ENCODE measurements at places on chromosomes 11 and 22.

DNA sequence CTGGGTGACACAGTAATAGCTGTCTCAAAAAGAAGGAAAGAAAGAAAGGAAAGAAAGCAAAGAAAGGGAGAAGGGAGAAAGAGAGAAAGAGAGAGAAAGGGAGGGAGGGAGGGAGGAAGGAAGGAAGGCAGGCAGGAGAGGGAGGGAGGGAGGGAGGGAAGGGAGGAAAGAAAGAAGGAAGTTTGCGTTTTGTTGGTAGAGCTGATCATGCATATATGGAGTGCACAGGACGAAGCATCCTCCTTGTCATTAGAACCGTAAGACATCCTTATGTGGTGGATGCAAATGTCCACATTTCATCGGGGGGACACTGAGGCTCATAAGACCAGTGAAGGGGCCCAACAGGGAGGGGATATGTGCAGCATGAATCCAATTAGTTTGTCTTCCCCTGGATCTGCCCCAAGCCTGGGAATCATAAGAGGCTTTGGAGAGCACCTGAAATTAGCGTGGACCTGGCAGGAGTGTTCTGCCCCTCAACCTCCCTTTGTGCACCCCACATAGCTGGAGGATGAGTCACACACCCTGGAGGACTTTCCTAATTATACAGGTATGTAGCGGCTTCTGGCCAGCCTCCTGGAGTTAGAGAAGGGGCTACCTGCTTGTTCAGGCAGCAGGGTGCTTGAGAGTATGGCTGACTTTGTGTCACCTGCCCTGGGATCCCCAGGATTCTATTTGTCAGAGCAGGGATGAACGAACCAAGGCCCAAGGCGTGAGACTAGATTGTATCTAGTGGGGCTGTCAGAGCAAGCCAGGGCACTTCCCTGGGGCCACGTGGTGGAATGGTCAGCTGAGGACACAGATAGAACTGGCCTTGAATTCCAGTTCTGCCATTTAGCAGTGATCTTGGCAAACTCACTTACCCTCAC, 119.7 kb upstream of the CD82 start:
- no peak for DNase-seq

DNA sequence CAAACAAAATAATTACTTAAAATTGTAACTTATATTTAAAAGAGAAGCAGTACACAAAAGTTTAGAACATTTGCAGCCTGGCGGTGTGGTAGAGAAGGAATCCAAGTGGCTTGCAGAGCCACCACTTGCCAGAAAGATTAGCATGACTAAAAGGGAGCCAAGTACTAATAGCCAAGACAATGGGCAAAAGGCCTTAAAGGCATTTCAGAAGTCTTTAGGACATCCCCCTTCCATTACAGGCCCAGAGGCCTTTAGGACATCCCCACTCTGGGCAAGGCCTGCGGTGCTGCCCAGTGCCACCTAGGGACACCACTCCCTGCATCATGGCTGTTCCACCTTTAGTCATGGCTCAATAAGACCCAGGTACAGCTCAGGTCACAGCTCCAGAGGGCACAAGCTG, 32.4 kb downstream of the TMEM225 start:
- DNase-seq: no peak

DNA sequence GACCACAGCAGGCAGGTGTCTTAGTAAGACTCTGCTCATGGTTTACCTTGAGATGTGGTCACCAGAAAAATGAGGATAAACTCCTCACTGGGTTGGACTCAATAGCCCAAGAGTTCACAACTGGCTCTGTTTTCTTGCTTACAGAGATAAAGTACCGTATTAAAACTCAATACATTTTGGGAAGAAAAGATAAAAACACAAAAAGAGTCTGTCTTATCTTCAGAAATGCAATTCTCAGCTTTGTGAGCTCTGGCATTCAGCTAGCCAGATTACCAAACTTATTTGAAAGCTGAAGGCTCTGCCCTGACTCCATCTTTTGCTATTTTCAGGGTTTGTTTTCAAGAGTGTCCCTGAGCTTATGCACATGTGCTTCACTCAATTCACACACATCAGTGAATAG, 75.4 kb downstream of the PHF21A start:
- no peak for DNase-seq

DNA sequence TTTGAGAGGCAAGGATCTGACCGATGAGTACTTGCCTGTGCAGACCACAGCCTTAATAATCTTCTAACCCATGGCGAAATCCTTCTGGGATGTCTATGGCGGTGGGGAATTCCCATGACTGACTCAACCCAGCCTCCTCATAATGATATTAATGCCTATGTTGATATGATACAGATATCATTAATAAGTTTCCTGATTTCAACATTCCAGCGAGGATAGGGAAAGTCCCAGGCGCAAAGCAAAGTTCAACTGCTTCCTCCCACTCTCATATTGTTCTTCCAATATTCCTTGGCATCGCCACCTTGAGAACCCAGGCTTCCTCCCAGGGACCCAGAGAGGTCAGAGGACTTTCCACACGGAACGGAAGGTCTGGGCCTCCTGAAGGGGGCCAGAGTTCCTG, 110.3 kb upstream of the TMEM45B start:
- no peak for DNase-seq

- no peak for DNase-seq
Observed at GRCh38 chr11:104582431-104582830, 315.8 kb downstream of the CASP12 start.

- DNase-seq: no peak
Observed at GRCh38 chr11:7903940-7904339, 27.1 kb downstream of the OR10A6 start.

- no peak for DNase-seq
Observed at GRCh38 chr11:75394085-75394840, 5.1 kb upstream of the RPS3 start.

GRCh38 chr11:3710485-3711259, 39.5 kb upstream of the CHRNA10 start:
- no peak for DNase-seq

- DNase-seq: no peak
Observed at GRCh38 chr11:2558861-2559526, 114.2 kb downstream of the KCNQ1 start.

DNA sequence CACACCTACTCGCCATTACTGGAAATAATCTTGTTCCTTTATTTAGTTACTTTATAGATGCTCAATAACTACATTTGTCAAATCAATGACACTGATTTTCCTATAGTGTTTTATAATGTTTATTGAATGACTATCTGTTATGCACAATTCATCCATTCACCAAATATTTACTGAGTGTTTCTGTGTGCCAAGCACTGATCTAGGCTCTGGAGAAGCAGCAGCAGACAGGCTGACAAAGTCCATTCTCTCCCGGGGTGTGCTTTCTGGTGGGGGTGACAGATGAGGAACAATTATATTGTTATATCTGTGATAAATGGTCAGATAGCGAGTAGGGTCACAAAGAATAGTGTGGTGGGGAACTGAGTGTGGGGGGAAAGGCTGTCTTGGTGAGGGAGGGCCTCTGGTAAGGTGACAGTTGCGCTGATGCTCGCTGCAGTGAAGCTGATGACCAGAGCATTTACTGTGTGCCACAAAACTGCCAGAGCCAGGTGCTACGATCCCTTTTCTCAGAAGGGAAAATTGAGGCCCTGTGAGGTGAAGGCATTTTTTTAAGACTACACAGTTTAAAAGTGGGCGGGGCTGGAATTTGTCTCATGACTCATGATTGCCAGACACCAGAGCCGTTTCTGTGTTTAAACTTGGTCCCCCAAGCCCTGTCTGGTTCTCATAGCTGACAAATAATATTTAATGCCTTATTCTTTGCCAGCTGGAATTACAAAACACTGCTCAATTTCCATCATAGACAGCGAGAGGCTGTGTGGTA, 10.2 kb downstream of the PACS1 start:
- DNase-seq: no peak

DNA sequence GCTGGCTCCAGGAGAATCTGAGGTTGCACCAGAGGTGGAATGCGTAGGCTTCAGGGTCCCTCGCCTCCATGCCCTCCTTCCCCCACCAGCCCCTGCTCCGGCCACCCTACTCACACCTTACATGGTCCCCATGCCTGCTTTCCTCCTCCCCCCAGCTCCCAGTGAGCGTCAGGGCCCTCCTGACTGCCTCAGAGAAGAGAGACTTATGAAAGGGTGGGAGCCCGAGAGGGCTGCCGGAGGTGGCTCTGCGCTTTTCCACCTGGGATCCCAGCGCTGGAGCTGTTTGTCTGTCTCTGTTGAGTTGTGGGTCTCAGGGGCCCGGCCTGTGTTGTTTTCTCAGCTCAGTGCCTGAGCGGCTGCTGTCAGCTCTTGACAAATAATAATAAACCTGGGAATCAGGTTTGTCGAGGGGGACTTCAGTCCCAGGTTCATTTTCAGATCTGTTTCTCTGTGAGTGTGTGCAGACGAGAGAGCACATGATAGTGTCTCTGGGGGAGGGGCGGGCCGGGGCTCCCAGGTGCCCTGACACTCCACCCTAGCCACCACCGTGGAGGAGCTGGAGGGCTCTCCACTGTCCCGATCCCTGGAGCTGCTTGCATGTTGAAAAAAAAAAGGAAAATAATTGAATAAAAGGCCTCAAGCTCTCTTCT, 153.7 kb downstream of the FEZ1 start:
- no peak for DNase-seq

- no peak for DNase-seq
Observed at GRCh38 chr11:57424137-57424791, 2.7 kb downstream of the SLC43A3 start.

DNA sequence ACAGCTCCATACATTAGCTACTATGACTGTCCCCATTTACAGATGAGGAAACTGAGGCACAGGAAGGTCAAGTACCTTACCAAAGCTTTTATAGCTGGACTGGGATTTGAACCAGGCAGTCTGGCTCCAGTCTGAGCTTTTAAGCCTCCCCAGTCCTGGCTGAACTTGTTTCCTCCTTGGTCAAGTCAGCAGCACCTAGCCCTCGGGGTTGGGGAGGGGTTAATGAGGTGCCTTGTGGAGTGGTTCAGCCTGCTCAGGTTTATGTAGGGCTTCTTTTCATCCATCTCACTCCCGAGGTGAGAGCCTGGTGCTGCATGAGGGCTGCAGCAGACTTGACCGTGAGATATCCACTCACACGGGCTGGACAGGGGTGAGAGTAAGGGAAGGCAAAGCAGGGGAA, 36.7 kb upstream of the GCAT start:
- no peak for DNase-seq

- no peak for DNase-seq
Observed at GRCh38 chr11:3052109-3052479, 5.1 kb downstream of the CARS1 start.

DNA sequence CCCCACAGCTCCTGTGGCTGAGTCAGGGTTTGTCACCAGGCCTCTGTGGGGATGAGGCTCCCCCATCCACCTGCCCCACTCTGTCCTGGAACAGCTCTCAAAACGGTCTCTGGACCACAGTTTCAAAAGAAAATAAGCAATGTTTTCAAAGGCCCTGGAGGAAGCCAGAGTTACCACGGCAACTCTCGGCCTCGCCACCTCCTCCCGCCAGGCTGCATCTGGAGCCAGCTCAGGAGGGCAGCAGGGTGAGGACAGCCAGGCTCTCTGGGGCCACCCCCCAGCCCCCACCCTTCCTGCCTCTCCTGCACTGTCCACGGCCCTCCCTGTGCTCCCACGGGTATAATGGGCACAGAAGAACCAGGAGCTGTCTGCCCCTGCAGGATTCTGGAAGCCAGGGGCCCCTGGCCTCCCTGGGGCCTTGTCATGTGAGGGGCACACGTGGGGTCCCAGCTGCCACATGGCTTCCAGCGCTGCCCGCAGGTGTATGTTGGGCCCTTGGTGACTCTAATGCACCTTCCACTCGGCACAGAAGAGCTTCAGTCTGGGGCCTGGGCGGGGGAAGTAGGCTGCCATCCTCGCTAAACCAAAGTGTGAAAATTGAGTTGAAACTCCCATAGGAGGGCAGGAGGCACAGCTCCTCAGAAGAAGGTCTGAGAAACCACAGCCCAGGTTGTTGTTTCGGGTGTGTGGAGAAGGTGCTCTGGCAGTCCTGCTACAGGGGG, 10.3 kb downstream of the CD81 start:
- no peak for DNase-seq

GRCh38 chr11:69403556-69404215, 77.8 kb upstream of the LINC01488 start:
- no peak for DNase-seq

DNA sequence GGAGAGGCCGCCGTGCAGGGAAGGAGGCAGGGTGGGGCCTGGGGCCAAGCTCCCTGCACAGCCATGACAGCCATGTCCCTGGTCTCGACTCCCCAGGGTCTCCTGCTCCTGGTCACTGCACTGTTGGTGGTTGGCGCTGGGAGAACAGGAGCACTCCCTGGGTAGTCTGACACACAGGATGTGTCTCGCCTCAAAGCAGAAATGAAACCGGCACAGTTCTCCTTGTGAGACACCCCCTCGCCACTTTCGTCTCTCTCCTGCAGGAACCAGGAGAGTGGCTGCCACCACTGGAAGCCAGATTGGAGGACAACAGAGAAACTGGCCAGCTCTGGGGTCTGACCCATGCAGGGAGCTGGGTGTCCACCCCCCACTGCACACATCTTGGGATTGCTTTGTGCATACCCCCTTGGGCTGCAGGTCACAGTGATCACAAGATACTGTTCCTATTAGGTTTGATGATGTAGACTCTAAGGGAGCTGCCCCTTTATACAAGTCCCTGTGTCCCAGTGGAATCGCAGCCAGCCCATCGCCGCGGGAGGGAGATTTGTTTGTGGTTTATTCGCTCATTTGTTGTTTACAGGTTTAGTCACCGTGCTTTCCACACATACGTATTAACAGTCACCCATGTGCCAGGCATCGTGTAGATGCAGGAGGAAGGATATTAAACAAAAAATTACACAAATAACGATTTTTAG, 27.0 kb upstream of the YWHAH start:
- no peak for DNase-seq

DNA sequence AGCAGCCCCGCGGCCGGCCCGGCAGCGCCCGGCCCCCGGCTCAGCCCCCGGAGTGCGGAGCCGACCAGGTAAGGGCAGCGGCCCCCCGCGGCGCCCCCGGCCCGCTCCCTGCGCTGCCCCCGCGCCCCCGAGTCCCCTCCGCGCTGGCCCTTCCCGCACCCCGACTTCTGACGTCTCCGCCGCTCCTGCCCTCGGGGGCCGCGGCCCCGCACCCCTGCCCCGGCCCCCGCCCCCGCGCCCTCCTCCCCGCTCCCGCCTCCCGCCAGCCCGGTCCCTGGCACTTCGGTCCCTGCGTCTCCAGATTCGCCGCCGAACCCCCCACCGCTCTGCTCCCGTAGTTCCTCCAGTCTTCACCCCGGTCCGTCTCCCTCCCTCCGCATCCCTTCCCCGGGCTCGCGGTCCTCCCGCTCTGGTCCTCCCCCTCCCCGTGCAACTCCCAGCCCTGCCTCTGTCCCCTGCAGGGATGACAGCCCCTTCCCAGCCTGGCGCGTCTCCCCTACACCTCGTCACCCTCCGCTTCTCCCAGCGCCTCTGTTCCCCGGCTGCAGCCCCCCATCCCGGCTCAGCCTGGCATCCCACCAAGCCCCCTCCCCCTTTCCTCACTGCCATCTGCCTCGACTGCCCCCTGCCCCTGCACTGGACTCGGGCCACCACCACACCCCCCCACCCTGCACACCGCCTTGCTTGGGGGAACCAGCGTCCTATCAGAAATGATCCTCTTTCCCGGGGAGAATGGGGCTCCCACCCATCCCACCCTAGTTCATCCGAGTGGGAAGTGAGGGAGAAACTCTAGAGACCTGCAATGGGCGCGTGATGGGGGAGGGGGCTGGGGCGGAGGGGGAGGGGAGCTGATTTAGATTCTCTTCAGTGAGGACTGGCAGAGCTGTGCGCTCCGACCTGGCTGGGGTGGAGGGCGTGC, 531 bp downstream of the GRIK4 start:
- no peak for DNase-seq

Data from activated naive CD8-positive, alpha-beta T cell treated with anti-CD3 and anti-CD28 coated beads, Interleukin-2, amount 50 U/mL, for 16 hours (primary cell).